ENCODE measurements at places on chromosomes 6 and 20. TPM values are rescaled to one million over a fixed set of nuclear protein-coding genes. Genes with fewer than 3 reads are reported as not detected.

LEMD2 gene
- 62.2 TPM for total RNA-seq

FKBP5 gene
- 4.6 TPM for total RNA-seq

LY6G6D gene
- total RNA-seq, result not detected

BTNL2 gene
- total RNA-seq, result not detected

PSMB8 gene
- 45.5 TPM for total RNA-seq

- no peak for DNase-seq
Measured at GRCh38 chr6:149140137-149140909, 177.2 kb upstream of the TAB2 start.

DNA sequence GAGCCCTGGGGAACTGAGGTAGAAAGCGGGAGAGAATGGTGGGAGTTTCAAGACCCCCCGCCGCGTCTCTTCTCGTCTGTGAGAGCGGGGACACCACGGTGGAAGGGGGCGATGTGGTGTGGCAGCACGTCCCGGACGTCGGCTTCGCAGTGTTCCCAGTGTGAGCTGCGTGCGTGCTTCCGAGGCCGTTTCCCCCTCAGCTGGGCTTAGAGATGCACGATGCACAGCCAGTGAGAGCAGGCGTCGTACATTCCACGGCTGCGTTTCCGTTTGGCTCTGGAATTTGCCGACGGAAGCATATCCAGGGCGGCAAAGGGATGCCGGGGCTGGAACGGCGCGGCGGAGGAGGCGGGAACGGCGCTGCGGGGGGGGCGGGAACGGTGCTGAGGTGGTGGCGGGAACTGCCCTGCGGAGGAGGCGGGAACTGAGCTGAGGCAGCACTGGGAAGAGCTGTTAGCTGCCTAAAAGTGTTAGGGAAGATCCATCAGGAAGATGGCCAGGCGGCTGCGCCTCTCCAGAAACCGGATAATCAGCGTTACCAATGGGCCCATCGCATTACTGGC is 37.7 kb downstream of the KIF25 start:
- DNase-seq, result peak; percentile 78

DNA sequence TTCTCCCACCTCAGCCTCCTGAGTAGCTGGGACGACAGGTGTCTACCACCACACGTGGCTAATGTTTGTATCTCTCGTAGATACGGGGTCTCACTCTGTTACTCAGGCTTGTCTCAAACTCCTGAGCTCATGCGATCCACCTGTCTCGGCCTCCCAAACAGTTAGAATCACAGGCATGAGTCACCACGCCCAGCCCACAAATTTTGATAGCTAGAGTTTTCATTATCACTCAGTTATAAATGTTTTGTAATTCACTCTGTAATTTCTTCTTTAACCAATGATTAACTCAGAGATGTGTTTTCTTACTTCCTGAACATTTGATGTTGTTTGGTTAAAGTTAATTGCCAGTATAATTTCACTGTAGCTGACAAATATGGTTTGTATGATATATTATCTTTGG is 249.3 kb downstream of the SMOC2 start:
- no peak for DNase-seq

DNA sequence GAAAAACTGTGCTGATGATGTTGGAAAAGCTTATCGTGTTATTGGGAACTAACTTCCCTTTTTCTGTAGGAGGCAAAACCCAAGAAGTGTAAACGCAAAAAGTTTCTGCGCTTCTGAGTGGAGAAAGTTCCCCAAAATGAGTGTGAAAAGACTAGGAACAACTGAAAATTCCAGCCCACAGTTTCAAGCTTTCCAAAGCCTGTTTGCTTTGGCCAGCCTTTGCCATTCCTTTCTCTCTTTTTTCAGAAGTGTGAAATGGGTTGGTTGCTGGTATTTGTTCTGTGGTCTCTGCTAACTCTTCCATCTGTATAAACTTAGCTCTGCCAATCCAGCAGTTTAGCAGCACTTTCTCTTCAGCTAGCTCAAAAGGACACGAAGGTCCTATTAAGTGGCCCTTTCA is 491.3 kb downstream of the MAFB start:
- DNase-seq, result peak; percentile 1

- DNase-seq, result peak; percentile 62
Measured at GRCh38 chr6:2817903-2818443, 23.7 kb downstream of the SERPINB1 start.

GRCh38 chr6:21444711-21445260 is 148.8 kb upstream of the SOX4 start:
- DNase-seq, result no peak

DNA sequence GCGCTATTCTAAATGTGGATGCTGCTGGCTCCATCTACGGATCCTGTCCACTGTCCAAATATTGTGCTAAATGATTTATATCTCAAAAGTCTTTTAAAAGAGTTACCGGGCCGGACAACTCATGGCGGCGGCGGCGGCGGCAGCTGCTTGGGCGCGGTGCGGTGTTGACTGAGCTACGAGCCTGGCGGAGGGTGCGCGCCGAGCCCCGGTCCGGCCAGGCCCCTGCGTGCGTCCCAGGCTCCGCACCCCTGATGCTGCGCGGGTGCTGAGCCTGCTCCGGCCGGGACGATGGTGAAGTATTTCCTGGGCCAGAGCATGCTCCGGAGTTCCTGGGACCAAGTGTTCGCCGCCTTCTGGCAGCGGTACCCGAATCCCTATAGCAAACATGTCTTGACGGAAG is 303.4 kb downstream of the CENPW start:
- no peak for DNase-seq

DNA sequence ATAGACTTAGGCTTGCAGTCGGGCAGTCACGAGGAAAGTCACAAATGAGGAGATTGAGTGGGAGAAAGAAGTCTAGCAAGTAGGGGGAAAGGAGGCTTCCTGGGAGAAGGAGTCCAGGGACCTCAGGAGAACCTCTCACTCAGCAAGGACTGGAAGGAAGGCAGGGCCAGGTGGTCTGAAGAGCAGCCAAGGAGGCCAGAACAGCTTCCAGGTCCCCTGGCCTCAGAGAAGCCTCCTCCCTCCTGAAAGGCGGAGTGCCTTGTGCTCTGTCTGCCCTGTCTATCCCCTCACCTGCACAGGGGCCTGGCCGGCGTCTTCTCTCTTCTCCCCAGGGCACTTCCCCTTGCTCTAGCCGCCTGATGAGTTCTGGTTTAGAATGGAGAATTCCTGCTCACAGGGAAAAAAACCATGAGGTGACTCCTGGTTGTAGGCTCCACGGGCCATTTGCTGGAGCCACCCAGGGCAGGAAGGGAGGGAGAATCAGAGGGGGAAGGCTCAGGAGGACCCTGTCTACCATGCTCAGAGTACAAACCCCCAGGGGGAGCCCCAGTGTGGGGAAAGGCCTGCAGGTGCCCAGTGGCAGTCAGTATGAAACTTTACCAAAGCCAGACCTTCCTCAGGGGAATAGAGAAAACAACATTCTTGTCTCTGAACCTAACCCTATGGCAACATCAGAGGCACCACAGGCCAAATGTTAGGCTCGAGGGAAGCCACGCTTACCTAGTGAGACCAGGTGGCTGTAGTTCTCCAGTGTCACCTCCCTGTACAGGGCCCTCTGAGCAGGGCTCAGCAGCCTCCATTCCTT is 11.2 kb downstream of the ZNF337 start:
- DNase-seq, result no peak

- no peak for DNase-seq
Measured at GRCh38 chr6:135909737-135910387, 58.4 kb downstream of the PDE7B start.

DNA sequence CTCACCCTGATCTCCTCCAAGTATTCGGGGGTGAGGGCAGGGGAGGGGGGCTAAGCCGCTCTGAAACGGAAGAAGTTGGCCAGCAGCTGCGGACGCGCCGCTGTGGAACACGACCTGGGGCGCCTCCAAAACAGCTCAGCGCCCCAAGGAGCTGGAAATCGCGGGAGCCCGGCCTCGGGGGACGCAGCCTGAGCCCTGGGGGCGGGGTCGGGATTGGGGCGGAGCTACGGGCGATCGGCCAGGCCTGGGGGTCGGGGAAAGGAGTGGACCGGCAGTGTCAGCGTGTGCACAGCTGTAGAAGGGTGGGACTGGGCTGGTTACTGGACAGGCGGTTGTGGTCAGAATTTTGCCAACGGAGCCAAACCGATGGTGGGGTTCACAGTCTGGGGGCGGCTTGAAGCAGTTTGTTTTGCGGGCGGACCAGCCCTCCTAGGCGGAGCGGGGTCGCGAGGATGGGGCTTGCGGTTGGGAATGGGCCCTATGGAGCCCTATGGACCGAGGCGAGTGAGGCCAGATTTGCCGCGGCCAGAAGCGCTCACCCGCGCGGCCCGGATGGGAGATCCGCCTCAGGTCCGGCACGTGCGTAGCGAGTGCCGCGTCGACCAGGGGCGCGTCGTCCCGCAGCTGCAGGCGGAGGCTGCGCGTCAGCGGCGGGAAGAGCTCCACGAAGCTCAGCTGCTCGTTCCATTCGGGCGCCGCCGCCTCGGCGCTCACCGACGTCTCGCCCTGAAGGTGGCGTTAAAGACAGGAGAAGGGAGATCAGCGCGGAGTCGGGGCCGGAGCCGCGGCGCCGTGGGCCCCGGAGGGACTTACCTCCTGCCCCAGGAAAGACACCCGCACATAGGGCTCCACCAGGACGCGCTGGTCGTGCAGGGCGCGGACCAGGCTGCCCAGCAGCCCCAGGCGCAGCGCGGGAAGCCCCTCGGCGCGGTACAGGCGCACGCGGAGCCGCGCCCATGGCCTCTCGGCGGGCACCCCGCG is 14.3 kb upstream of the SPAG4 start:
- peak; percentile 57 for DNase-seq

GRCh38 chr6:132843316-132844035 is 29.1 kb downstream of the RPS12 start:
- peak; percentile 22 for DNase-seq

- DNase-seq, result no peak
Measured at GRCh38 chr20:10542442-10542841, 107.3 kb downstream of the SLX4IP start.
